Left lobe of liver (tissue), 2 donors: ENCODE measurements at places on chromosomes 6 and 20. TPM values are rescaled to one million over a fixed set of nuclear protein-coding genes. Genes with fewer than 3 reads are reported as not detected.

The SAMD5 gene
- total RNA-seq = 12.0 TPM

The CLPSL2 gene
- not detected for total RNA-seq

The BCAS4 gene
- 0.83 TPM for total RNA-seq

The SEMG1 gene
- total RNA-seq = not detected

DNA sequence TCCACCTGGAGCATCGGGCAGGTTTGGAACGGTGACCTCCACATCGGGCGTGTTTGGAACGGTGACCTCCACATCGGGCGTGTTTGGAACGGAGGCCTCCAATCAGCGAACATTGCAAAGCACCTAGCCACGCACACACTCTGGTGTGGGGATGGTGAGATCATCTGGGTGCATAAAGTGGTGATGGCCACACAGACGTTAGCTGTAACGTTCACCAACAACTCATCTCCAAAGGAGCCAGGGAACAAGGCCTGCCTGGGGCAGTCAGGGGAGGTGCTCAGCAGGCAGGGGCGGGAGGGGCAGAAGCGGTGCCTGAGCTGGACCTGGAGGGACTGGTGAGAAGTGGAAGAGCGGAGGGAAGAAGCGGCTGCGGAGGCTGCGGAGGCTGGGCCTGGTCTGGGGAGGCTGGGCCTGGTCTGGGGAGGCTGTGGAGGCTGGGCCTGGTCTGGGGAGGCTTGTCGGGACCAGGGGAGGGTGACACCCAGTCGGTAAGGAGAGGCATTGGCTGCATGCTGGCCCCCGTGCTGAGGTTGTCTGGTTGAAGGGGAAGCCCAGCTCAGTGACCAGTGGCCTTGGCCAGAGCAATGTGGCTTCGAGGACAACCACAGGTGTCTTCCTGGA lies 89.9 kb downstream of the PSMB1 start:
- no peak for DNase-seq

DNA sequence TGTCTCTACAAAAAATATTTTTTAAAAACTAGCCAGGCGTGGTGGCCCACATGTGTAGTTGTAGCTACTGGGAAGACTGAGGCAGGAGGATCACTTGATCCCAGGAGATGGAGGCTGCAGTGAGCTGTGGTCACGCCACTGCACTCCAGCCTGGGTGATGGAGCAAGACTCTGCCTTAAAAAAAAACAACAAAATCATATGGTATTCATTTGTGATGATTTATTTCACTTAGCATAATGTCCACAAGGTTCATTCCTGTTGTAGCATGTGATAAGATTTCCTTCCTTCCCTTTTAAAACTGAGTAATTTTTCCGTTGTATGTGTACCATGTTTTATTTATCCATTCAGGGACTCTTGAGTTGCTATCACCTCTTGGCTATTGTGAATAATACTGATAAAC lies 26.2 kb downstream of the TMEM170B start:
- DNase-seq = no peak

GRCh38 chr6:45350186-45350710 lies 22.1 kb downstream of the RUNX2 start:
- DNase-seq = no peak

DNA sequence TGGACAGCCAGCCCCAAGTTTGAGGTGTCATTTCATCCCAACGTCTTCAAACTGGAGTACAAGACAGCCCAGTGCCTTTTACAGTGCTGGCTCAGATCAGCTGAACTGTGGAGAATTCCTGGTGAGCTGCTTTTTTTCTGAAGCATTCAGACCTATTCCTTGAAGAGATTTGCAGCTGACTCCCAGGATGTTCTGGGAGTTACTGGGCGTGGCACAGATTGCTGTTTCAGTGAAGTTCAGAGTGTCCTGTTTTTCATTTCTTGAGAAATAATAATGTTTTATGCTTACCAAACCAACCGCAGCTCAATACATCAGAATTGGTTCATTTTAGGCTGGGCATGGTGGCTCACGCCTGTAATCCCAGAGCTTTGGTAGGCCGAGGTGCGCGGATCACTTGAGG lies 33.4 kb upstream of the SRPK1 start:
- no peak for DNase-seq

DNA sequence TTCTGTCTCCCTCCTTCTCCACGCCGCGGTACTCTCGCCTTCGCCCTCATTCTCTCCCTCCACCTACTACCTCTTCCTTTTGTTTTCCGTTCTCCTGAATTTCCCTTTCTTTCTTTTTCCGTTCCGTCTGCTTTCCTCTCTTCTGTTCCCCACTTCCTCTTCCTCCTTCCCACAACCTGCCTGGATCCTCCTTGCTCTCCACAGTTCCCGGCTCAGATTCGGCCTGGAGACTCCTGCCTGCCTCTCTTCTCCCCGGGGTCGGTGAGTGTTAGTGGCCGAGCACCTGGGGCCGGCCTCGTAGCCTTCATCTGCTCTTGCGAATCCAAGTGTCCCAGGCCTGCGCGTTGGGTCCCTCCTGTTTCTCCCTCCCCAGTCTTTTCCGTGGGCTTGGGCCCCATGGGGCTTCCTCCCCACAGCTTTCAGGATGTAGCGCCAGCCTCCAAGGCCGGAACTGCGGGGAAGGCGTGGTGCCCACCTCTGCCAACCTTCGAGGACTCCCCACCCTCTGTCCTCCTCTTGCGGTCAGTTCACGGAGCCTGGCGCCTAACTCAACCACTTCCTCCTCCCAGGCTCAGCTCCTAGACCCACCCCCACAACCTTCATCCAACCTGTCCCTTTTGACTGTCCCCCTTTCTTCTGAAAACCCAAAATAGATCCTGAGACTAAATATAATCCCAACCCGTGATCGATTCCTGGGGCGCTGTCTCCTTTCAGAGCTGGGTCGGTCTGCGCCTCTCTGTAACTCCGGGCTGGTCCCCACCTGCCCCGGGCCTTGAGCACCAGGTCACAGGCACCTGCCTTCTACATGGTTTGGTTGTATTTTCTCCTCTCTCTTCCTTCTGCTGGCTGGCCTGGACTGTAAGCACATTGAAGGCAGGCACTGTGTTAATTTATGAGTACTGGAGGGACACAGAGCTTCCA lies 6.8 kb downstream of the NRN1 start:
- DNase-seq = no peak

DNA sequence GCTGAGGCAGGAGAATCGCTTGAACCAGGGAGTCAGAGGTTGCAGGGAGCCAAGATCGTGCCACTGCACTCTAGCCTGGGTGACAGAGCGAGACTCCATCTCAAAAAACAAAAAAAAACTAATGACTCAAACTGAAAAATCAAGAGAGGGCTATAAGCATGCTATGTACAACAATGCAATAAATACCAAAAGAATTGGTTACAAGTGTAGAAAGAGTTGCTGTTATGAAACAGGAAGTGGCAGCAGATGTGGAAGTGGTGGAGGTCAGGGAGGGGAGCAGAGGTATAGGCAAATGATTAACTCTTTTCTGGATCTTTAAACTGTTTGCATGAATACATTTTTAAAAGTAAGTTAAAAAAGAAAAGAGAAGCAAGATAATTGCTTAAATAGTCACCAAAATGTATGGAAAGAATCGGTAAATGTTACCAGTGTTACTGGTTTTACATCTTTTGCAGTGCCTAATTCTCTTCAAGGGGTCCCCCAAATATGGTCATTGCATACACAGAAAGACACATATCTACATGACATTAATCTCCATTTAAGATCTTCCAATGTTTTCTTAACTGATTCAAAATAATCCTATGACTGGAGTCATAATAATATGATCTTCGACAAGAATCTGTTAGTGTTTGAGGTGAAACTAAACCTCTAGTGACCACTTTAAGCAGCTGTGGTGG lies 15.0 kb downstream of the CALHM6 start:
- DNase-seq = no peak

- no peak for DNase-seq
Observed at GRCh38 chr20:5508044-5508443, 191.3 kb upstream of the PROKR2 start.

GRCh38 chr6:170584954-170585498 lies 589 bp upstream of the PDCD2 start:
- DNase-seq = no peak

- DNase-seq = peak; percentile 51
Observed at GRCh38 chr6:116371120-116371917, 572 bp downstream of the DSE start.

DNA sequence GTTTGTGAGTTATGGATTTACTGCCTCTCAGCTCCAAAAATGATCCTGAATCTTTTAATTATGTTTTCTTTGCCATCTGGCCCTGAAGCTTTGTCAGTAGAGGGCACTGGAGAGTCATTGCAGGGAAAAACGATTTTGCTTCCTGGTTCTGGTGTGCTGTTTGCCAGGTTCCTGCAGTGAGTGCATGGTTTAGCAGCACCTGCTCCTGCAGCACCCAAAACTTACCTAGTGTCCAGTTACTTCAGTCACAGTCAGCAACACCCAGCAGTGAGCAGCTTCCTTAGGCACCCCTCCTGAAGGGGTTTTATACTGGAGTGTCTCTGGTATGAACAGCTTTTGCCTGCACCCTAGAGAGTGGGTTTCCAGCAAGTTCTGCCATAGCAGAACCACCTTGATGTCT lies 6.0 kb upstream of the TRIM26 start:
- DNase-seq = no peak

GRCh38 chr6:50120300-50120699 lies 70.6 kb upstream of the DEFB112 start:
- DNase-seq = no peak

DNA sequence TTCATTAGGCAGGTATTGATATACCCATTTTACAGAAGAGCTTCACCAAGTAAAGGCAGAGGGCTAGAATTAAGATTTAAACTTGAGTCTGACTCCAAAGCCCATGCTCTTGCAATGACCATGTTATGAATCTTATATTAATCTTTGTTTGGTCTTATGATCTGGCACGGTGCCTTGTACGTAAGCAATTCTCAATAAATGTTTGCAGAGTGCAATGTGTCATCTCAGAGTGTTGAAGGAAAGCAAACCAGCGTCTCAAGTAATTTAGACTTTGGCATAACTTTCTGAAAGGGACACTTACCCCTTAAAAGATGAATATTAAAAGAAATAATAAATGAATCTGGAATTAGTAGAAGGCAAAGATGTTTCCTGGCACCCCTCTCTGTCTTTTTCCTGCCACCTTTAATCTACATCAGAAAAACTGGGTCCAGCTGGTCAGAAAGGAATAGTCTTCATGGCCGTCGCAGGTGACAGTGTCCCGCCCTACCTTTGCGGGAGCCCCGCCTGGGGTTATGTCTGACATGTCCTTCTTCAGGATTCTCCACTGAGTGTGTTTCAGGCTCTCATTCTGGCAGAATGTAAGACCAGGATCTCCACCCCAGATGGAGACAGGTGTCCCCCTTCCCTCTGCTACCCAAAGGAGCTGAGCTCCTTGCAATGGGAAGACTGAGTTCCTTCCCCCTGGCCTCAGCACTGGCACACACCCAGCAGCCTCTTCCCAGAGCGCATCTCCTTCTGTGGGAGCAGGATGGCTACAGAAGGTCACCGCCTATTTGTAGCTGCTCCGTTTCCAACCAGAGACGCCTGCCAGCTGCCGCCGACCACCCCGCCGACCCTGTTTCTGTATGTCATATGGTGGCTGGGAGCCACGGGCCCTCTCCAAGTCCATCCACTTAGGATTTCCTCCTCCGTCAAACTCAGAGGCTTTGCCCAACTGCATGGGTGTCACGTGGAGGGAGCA lies 266.3 kb upstream of the ECI2 start:
- no peak for DNase-seq

DNA sequence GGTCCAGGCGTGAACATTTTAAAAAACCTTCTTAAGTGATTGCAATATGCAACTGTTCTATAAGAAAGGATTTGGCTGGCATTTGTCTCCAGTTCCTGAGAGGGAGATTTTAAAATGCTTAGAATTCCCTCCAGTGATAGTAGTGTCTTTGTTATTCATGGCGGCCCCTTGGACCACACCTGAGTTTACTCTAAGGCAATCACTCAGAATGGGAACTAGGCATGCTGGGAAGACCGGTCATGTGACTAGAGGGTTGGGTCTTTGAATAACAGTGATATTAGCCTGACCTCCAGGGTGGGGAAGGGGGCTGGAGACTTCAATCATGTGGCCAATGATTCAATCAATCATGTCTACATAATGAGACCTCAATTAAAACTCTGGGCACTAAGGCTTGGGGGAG lies 50.7 kb upstream of the UTRN start:
- DNase-seq = no peak

GRCh38 chr6:11423667-11424066 lies 113.9 kb upstream of the TMEM170B start:
- DNase-seq = no peak

GRCh38 chr6:63573899-63574553 lies 1.7 kb downstream of the LOC128125822 start:
- peak; percentile 58 for DNase-seq

GRCh38 chr20:41017448-41018042 lies 11.1 kb upstream of the TOP1 start:
- DNase-seq = no peak

- no peak for DNase-seq
Observed at GRCh38 chr20:62330576-62331317, 27.9 kb downstream of the ADRM1 start.

GRCh38 chr20:19761841-19762240 lies 3.8 kb downstream of the RIN2 start:
- DNase-seq = no peak

- DNase-seq = no peak
Observed at GRCh38 chr6:10359581-10359980, 55.3 kb downstream of the TFAP2A start.

GRCh38 chr20:48069596-48069995 lies 284.3 kb upstream of the SULF2 start:
- no peak for DNase-seq

DNA sequence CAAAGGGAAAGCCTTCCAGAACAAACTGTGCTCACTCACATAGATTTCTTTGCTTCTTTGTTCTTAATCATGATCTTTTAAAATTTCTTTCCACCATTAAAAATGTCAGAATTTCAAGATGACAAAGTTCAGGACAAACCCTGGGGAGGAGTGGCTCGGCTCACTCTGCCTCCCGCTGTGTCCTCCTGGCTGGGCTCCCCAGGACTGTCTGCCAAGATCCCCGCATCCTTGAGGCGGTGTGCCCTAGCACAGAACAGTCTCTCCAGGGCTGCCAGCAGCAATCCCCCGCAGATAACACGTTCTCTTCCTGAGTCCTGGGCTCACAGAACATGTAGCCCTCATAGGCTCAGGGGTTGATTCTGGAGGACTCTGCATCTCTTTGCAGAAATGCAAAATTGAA lies 98.4 kb upstream of the KCNG1 start:
- DNase-seq = no peak

- DNase-seq = no peak
Observed at GRCh38 chr6:46340246-46340645, 151.0 kb downstream of the RCAN2 start.

- DNase-seq = peak; percentile 72
Observed at GRCh38 chr6:35146453-35146852, 5.3 kb upstream of the TCP11 start.

DNA sequence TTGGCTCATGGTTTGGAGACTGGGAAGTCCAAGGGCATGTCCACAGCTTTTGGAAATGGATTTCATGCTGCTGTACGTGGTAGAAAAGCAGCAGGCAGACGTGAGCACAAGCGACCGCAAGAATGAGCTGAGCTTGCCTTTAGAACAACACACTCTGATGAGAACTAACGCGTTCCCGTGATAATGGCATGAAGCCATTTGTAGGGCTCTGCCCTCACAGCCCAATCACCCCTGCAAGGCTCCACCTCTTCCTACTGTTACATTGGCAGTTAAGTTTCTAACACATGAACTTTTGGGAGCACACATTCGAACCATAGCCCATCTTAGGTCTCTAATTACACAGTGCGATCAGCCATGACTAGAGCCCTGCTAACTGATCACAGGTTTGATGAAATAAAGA lies 107.5 kb upstream of the TMEM170B start:
- DNase-seq = no peak
